Activated CD4-positive, CD25-positive, alpha-beta regulatory T cell treated with anti-CD3 and anti-CD28 coated beads, Interleukin-2, amount 50 U/mL, for 16 hours (primary cell): ENCODE measurements at places on chromosomes 6 and 20.

DNA sequence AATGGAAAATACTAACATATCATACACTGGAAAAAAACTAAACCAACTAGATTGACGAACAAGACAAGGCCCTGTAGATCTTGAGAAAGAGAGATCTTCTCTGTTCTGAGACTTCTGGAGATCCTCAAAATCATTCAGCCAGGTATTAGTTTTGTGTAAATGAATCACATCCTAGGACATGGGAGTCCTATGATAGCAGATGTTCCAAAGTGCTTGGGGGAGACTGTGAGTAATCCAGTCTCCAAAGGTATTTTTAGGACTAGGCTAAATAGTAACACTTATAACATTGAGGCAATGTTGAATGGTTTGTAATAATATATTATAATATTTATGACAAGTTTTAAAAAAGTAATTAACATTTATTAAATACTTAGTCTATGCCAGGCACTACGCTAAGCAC, 275.0 kb downstream of the BTBD9 start:
- DNase-seq = no peak

DNA sequence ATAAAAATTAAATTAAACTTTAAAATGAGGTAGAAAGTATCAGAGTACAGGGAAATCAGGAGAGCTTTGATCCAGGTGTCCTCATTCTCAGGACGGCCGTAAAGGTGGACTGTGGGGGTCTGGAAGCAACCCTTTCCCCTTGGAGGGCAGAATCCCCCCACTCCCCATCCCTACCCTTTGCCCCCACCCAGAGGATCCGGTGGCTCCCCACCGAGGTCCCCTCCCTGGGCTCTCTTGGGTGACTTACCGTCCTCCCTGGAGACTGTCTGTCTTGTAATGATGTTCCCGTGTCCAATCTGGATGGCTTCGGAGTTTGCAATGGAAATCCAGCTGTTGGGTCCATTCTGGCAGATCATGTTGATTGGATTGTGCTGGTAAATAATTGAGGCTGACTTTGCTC, 7.3 kb downstream of the ZBP1 start:
- no peak for DNase-seq

GRCh38 chr6:78810698-78811097, 56.7 kb upstream of the IRAK1BP1 start:
- no peak for DNase-seq

- DNase-seq = no peak
Measured at GRCh38 chr6:105474234-105474633, 71.4 kb upstream of the PREP start.

GRCh38 chr20:48034751-48035150, 249.5 kb upstream of the SULF2 start:
- no peak for DNase-seq

DNA sequence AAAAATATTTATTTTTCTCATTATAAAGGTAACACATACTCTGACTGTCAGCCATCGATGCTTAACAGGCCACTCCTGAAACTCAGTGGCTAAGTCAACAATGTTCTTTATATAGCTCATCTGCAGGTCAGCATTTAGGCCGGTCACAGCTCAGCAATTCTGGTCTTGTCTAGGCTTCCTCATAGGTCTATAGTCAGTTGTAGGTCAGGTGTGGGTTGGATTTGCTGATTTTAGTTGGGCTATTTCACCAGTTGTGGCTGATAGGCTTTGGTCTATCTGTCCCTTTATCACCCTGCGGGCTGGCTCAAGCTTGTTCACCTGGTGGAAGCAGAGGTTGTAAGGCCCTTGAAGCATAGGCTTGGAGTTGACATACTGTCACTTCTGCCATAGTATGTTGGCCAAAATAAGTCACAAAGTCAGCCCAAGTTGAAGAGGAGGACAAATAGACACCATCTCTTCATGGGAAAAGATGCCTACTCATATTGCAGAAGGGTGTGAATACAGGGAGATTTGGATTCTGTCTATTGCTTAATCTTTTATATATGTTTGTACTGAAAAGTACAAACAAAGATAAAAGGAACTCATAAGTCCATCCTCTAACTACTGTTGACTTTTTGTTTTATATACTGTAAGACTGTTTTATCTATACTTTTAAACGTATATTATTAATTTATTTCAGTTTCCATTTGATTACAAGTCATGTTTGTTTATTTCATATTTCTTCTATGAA, 75.0 kb downstream of the BCKDHB start:
- no peak for DNase-seq
